Lower leg skin (tissue), 4 donors: ENCODE measurements at places on chromosomes 1 and 21. TPM values are rescaled to one million over a fixed set of nuclear protein-coding genes. Genes with fewer than 3 reads are reported as not detected.

GRCh38 chr1:57615956-57616355 is 192.1 kb upstream of the DAB1 start:
- no peak for DNase-seq

DNA sequence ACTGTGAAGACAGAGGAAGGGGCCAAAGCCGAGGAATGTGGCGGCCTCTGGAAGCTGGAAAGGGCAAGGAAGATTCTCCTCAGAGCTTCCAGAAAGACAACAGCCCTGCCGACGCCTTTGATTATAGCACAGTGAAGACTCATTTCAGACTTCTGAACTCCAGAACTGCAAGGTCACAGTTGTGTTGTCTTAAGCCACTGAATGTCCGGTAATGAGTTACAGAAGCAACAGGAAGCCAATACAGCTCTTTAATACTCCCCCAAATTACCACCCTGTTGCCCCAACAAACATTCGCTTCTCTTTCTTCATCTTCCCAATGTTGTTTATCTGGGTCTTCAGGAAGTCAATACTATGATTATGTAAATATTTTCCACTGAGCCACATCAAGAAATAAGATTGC is 44.0 kb downstream of the ETS2 start:
- DNase-seq: no peak

DNA sequence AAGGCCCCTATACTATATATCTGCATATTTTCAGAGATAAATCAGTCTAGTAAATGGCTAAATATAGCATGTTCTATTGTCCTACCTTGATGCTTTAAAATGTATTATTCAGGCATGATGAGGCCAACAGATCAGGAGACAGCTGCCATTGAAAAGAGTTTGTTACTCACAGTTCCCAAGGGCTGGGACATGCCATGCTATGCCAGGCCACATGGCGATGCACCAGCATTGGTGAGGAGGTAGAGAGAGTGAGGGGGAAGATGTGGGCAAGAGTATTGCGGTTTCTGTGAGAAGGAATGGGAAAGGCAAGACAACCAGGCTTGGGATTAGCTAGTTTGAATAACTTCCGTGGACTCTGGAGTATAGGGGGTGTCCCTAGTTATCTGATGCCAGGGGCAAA is 316.5 kb downstream of the DISC1 start:
- no peak for DNase-seq

DNA sequence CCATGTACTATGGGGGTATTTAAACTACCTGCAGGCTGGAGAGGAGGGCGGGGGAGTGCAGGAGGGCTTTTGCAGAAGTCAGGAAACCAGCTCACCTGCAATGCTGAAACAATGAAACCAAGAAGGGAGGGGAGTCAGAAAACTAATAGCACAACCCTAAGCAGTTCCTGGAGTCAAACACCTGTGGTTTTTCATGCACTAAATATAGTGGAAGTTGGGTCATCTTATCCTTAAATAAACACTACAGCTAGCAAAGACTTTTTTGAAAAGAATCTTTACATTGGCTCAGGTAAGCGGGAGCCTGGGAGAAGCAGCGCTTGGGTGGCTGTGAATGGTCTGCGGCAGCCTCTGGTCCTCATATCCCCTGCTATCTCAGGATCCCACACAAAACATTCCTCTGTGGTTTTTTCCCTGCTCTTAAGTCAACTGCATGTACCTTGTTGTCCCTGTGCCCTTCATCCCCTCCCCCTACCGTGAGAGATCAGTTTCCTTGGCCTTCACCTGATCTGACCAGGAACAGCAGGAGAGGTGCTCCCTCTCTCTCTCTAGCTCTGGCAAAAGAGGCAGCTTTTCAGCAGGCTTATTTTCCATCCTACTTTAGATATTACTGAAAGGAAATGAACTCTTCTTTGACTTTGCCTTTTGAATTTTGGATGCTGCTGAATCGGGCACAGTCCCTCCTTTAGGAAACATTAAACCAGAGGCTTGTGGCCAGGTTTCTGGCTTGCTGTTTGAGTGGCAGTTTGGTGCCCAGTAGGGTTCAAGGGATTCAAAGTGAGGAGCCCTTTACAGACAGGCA is 26.6 kb downstream of the TENT5C start:
- peak; percentile 32 for DNase-seq

GRCh38 chr1:5296095-5296494 is 641.7 kb downstream of the AJAP1 start:
- DNase-seq: no peak

GRCh38 chr1:198747127-198747526 is 108.3 kb downstream of the PTPRC start:
- DNase-seq: no peak

DNA sequence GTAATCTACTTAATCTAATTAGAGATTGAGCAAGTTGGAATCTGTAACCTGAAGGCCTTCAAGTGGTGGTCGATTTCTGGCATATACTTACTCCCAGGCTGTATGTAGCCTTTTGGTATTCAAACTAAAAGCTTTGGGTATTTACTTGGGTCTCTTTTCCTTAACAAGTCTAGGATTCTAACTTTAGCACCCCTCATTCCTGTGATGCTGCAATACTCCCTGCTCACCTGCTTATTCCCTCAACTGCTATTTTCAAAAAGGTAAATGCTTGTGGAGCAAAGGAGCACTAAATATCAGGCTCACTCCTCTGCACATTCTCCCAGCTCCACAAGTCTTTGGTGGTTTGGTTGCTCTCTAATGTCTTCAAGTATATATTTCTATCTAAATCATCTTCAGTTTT is 68.0 kb upstream of the CYYR1 start:
- no peak for DNase-seq

GRCh38 chr1:55441489-55441888 is 226.3 kb upstream of the USP24 start:
- no peak for DNase-seq

- DNase-seq: no peak
Observed at GRCh38 chr1:16920951-16921350, 780 bp upstream of the CROCC start.

- DNase-seq: no peak
Observed at GRCh38 chr1:70376196-70376595, 21.7 kb upstream of the ANKRD13C start.

GRCh38 chr1:208122612-208123358 is 121.4 kb downstream of the PLXNA2 start:
- no peak for DNase-seq

GRCh38 chr1:42221952-42222606 is 57.5 kb upstream of the GUCA2A start:
- DNase-seq: no peak

- no peak for DNase-seq
Observed at GRCh38 chr1:94284476-94284875, 47.1 kb upstream of the ARHGAP29 start.

DNA sequence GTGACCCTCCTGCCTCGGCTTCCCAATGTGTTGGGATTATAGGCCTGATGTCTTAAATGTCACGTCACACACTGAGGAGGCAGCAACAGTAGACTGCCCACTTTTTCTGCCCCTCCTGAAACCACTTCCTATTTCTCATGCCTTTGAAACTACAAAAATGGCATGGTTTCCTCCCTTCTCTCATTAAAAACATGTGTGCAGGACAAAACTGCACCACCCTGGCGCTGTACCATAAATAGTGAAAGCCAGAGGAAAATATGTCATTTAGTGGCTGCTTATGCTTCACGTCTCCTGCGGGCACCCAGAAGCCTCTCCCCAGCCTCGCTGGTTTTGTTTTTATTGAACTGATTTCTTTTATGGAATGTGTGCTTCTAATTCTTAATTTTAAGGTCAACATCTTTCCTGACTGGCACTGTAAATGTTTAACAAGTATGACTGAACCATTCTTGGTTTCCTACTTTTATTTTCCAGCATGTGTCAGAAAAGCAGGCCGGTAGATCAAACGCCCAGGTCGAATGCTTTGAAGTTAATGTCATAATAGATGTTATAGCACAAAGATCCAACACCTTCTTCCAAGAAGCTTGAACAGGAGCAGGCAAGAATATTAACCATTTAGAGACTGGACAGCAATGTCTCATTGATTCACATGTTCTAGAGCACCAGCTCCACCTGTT is 59.6 kb upstream of the C1orf87 start:
- no peak for DNase-seq

DNA sequence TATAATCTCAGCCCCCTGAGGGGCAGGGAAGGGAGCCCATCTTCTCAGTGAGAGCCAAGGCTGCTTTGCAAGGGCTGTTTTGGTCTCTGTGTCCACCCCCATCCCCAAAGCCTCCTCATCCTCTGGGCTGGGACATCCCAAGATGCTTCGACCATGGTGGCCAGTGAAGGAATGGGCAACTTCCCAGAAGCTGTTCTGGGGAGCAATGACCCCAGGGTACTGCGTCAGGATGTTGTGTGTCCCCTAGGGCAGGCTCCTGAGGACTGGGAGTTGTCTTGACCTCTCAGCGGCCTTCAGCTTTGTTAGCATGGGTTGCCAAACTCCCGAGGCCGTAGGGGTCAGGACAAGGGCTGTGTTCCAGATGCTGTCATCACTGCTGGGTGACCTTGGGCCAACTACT is 238.4 kb upstream of the POU3F1 start:
- DNase-seq: peak; percentile 54

- DNase-seq: no peak
Observed at GRCh38 chr1:221437926-221438325, 304.0 kb downstream of the DUSP10 start.

DNA sequence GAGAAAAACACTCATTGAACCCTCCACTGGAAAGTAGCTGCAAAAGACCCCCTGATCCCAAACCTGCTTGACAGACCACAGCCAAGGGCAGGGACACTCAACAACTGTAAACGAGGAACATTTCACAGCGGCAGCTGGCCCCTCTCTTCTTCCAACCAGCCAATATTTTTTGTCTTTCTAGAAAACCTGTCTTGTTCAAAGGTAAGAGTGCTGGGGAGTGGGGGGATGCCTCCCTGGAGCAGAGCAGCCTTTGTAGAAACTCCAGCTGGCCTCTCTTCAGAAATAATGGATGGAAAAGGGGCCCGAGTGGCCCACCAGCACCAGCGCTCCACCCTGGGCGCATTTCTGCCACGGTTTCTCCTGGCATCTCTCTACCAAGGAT is 384.0 kb downstream of the RRAGC start:
- DNase-seq: no peak

DNA sequence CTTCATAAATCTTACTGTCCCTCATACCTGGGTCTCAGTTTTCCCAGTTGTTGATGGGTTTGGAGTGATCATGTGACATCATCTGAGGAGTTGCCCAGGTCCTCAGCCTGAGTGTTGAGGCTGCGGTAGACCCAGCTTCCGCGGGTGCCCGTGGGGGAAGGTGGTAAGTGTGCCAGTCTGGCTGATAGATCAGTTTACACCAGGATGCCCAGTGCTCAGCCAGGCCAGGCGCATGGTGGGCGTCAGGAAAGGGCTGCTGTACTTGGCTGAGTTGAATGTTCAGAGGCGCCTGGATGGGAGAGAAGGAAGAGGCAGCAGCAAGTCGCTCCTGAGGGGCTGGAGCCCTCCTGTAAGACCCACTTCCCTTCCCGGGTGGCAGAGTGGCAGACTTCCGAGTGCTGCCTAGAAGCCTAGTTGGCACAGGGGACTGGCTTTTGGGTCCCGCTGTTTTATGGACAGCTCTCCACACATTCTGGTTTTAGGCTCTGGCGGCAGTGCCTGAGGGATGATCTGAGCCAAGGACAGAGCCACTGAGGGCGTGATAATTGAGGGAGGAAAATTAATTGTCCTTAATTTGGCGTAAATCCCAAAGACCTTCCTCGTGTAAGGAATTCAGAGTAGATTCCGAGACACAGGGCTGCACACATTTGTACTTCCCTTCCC is 35.8 kb downstream of the PTPRF start:
- no peak for DNase-seq

DNA sequence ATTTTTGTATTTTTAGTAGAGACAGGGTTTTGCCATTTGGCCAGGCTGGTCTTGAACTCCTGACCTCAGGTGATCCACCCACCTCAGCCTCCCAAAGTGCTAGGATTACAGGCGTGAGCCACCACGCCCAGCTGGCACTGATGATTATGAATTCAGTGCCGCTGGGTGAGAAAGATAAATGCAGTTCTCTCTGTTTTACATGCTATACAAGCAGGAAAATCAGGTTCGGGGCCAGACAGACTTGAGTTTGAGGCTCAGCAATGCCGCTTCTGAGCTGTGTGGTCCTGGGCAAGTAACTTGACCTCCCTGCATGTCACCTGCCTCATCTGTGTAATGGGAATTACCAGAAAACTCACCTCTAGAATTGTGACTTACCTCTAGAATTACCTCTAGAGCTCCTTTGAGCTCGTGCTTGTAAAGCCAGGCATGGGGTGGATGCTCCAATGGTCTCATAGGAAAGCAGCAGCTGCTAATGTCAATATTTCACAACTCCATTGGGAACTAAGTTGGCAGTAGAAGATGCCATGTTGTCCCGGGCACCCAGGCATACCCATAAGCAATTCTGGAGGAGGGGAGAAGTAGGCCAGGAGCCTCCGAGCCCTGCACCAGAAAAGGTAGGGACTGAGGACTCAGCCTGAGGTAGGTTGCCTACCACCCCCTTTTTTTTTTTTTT is 119.8 kb upstream of the SLC25A33 start:
- no peak for DNase-seq

GRCh38 chr1:23242414-23242813 is 25.1 kb upstream of the HTR1D start:
- no peak for DNase-seq

DNA sequence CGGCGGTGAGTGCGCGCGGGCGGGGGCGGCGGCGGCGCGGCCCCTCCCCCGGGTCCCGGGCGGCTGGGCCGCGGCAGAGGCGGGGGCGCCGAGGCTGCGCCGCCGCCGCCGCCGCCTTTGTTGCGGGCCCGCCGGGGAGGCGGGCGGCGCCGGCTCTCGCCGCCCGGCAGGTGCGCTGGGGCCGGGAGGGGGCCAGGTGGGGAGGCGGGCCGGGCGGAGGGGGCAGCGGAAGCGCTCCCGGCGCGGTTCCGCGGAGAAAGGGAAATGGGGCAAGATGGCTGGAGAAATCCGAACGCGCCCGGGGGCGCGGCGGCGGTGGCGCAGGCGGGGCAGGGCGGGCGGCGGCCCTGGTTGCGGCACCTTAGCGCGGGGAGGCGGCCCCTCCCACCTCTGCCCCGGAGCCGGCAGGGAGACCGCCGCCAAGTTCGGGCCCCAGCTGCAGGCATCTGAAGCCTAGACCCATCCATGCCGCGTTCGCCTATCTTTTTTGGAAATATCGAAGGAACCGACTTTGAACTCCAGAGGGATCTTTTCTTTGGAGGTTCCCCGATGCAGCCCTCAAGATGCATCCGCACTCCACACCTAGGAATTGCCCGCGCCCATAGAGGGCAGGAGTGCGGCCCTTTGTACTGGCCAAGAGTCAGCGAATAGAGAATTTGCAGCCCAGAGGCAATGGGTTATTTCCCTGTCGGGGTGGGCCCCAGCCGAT is 479 bp downstream of the POGK start:
- DNase-seq: peak; percentile 36

GRCh38 chr1:151347523-151348246 is 633 bp upstream of the RFX5 start:
- no peak for DNase-seq

DNA sequence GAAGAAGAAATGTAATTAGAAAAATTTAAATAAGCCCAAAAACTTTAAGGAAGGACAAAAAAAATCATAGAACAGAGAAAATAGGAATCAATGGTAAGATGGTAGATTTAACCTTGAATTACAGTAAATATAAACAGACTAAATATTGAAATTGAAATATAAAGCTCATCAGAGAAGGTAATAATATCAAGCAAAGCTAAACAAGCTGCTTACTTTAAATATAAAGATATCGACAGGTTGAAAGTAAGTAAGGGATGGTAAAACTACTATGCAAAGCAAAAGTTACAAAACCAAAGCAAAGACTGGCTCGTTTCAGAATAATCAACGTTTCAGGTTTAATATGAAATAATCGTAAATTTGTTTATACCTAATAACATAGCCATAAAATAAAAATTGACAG is 137.0 kb upstream of the KCNJ15 start:
- DNase-seq: no peak

GSTM1 gene
- total RNA-seq: not detected

UBL4B gene
- total RNA-seq: not detected

NECTIN4 gene
- 239 TPM for total RNA-seq

MPL gene
- 0.15 TPM for total RNA-seq

DCST1 gene
- 0.38 TPM for total RNA-seq

C1orf105 gene
- total RNA-seq: 4.6 TPM
